Activated CD4-positive, alpha-beta T cell treated with anti-CD3 and anti-CD28 coated beads, Interleukin-2, amount 10 ng/mL, durations not matched to agents 7 days and 5 days (primary cell): ENCODE measurements at places on chromosomes 2 and 18. TPM values are rescaled to one million over a fixed set of nuclear protein-coding genes. Genes with fewer than 3 reads are reported as not detected.
A peak's percentile ranks its signal among the peaks of the same experiment; 100 is the strongest.

DNA sequence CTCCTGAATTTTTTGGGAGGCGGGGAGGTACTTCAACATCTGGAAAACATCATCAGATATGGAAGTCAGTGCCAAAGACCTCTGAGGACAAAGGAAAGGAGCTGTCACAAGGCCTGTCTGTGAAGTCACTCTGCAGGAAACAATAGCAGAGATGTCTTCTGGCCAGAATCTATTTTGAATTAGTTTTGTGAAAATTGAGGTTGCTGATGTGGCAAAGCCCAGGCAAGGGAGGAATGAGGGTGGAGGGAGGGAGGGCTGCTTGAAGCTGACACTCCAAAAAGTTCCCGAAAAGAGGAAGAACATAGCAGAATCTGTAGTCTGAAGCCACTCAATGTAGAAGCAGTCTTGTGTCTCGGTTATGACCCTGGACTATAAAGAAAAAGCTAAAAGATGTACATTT is 151.1 kb upstream of the LHCGR start:
- no peak for DNase-seq

GRCh38 chr2:119873350-119874315 is 113.9 kb downstream of the PTPN4 start:
- DNase-seq, result no peak

DNA sequence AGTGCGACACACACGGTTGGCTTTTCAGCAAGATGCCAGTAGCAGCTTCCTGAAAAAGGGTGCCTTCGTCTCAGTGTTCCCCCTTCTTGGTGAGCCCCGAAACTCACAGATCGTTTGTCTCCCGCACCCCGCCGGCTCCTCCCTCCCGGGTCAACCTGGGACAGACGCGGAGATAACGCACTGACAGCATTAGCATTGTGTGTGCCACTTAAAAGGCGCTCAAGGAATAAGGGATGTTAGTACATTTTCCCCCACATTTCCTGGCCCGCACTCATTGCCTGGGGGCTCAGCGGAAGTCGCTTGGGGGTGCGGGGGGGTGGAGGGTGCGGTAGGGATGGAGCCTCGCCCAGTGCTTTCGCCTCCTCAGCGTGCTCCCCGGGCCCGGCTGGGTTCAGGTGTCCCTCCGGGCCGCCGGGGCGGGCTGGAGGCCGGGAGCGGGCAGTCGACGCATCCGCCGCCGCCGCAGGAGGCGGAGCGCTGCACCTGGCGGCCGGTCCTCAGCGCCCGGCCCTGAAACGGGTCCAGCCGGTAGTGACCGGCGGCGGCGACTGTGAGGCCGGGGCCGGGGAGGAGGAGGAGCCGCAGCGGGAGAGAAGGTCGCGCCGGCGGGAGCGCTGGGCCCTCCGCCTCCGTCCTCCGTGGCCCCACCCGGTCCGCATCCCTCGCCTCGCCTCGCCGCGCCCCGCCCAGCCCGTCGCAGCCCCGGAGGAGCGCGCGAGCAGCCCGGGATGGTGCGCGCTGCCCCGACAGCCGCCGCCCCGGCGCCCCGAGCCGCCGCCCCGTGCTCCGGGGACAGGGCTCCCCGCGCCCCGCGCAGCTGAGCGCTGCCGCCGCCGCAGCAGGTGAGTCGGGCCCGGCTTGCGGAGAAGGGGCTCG is at the start of gene MFSD6:
Gene MFSD6 (plus strand): TSS at position 694 of the 876 bp plus-strand sequence. CDS start 27,675 bp downstream, outside the sequence.
- peak; percentile 56 for DNase-seq

- no peak for DNase-seq
Measured at GRCh38 chr18:79486356-79487182, 90.8 kb downstream of the NFATC1 start.

DNA sequence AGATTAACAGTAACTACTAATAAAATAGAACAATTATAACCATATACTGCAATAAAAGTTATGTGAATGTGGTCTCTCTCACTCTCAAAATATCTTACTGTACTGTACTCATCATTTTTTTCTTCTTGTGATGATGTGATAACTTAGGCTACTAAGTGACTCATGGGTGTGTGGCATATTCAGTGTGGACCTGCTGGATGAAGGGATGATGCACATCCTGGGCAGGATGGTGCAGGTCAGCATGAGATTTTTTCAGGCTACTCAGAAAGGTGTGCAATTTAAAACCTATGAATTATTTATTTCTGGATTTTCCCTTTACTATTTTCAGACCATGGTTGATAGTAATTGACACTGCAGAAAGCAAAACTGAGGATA is 90.7 kb downstream of the NCKAP5 start:
- DNase-seq, result no peak

GRCh38 chr2:185063761-185064160 is 465.4 kb downstream of the ZNF804A start:
- no peak for DNase-seq

- no peak for DNase-seq
Measured at GRCh38 chr2:227127201-227127600, 36.8 kb downstream of the COL4A4 start.

DNA sequence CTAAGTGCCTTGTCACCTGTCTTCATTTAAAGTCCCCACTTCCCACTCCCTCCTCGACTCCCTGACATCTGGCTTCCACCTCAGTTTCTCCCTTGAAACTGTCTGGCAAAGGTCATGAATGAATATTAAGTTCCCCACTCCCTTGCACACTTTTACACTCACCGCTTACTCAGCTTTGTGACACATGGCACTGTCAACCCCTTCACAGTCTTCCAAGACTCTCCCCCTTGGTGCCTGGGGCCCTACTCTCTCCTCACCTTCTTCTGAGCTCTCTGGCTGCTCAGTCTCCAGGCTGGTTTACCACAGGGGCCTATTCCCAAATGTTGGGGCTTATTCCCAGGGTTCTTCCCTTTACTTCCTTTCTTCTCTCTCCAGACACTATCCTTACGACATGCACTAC is 17.9 kb upstream of the PTPN4 start:
- DNase-seq, result no peak

GRCh38 chr2:23330214-23330613 is 54.8 kb upstream of the KLHL29 start:
- no peak for DNase-seq

DNA sequence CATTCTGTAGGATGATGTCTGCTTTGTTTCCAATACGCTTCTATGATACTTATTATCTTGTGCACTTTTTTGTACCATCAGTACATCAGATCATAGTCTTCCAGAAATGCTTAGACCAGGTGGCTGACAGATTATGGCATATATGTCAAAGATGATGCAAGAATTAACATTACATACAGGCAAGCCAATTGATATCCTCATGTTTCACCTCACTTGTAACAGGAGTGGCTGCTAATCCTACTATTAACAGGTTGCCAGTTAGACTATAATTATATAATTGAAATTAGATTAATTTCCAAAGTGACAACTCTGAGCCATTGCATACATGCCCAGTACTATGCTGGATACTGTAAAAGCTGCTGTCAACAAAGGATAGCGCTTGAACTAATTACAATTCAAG is 77.2 kb downstream of the TLK1 start:
- DNase-seq, result no peak

GRCh38 chr2:129711816-129712675 is 267.4 kb upstream of the RAB6C start:
- DNase-seq, result no peak

DNA sequence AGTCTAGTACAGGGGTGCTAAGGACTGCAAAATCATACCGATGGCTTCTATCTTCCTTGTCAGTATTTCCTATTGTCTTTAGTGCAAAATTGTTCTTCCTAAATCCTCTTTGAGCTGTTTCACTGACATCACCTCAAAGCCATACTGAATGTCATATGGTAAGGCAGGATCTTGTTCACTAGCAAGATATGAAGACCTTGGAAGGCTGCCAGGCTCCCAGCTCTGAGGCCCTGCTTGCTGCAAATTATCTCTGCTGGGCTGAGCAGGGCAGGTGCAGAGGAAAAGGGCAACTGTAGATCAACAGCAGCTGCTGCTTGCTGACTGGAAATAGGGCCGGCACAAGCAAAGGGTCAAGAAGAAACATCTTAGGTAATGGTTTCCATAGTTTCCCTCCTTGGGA is 58.2 kb downstream of the PMAIP1 start:
- no peak for DNase-seq

DNA sequence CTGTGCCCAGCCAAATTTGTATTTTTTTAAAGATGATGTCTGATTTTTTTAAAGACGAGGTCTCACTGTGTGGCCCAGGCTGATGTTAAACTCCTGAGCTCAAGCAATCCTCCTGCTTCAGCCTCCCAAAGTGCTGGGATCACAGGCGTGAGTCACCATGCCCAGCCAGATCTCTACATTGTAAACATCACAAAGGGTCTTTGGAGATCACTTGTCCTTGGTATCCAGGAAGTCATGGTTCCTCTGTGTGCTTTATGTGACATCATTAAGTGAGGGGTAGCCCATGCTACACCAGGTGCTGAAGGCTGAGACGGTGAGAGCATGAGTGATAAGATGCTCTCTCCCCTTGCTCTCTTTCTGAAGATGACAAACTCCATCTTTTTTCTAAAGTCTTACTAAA is 7.0 kb upstream of the NUP35 start:
- DNase-seq, result no peak

DNA sequence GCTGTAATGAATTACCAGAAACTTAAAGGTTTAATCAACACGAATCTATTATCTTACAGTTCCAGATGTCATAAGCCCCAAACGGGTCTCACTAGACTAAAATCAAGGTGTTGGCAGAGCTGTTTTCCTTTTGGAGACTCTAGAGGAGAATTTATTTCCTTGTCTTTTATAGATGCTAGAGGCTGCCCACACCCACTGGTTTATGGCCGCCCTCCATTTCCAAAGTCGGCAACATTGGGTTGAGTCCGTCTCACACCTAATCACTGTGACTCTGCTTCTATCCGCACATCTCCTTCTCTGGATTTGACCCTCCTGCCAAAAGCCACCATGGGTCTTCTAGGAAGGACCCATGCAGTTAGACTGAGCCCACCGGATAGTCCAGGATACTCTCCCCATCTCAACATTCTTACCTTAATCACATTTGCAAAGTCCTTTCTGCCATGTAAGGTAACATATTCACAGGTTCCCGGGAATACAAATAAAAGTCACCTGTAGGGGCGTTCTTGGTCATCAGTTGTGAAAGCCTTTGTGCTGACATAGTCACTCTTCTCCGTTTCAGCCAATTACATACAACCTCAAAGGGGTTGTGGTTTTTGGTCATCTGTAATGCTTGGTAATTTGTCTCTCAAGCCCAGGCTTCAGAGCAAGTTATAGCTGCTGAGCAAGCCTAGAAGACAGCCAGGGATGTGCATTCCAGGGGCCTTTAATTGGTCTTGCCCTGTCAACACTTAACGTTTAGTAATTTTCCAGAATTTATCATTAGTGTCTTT is 179.4 kb downstream of the ANTXR1 start:
- no peak for DNase-seq

- DNase-seq, result no peak
Measured at GRCh38 chr2:101348883-101349282, 38.4 kb downstream of the CREG2 start.

- no peak for DNase-seq
Measured at GRCh38 chr2:72198532-72199241, 51.0 kb upstream of the CYP26B1 start.

- no peak for DNase-seq
Measured at GRCh38 chr2:211879323-211879722, 659.3 kb downstream of the ERBB4 start.

GRCh38 chr2:219522111-219523030 is 8.1 kb downstream of the ASIC4 start:
- no peak for DNase-seq

DNA sequence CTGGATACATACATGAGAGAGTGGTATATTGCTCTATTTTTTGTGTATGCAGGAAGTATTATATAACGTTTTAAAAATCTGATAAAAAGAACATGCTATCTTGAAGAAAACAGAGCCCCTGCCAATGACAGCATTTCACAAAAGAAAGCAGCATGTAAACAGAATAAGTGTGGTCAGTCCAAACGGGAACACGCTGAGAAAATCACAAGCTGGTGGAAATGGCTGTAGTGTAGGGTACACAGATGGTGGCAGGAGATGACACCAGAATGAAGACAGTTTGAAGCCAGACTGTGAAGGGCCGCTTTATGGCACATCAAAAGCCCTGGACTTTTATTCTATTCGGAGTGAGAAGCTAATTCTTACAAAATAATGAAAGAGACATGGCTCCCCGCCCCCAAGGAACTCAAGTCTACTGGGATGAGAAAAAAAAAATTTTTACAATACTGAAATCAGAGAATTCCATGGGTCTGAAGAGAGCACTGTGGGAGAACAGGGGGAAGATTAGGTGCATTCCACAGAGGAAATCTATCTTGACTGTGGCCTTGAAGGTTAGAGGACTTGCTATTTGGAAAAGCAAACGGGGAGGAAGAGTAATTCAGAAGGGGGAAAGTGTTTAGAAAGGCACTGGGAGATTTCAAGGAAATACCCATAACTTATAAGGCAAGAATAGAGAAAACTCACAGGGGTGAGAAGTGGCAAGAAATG is 217.7 kb upstream of the SMAD7 start:
- no peak for DNase-seq

GRCh38 chr2:20015482-20016083 is 3.1 kb upstream of the MATN3 start:
- DNase-seq, result peak; percentile 18

DNA sequence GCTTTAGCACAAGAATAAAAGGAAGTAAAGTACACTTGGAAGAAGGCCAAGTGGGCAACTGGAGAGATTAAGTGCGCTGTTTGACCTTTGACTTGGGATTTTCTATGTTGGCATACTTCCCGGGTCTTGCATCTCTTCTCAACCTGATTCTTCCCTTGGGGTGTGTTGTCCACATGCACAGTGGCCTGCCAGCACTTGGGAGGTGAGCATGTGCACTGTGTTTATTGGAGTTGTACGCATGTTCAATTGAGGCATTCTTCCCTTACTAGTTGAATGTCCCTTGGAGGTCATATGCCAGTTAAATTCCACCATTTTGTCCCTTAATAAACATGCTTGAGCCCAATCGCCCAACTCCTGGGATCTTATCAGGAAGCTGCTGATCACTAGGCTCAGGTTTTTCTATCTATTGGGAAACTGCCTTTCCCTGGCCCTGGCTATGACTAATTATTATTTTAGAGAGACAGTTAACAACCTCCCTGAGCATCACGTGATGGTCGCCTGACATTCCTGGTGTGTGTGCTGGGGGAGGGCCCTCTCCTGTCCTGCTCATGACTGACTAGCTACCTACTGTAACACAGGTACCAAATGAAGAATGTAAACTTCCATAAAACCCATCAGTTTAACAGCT is 62.5 kb upstream of the RAPGEF4 start:
- DNase-seq, result no peak

The HOXD4 gene
- not detected for total RNA-seq

The BMP10 gene
- total RNA-seq, result not detected

The DNER gene
- total RNA-seq, result not detected

The MSTN gene
- total RNA-seq, result not detected

The LIPT1 gene
- 9.9 TPM for total RNA-seq

The CCDC85A gene
- not detected for total RNA-seq
